GM13976 (cell line): ENCODE measurements at places on chromosomes 4 and X.

- no peak for DNase-seq
Observed at GRCh38 chr4:189084671-189085070, 856.0 kb upstream of the FRG1 start.

DNA sequence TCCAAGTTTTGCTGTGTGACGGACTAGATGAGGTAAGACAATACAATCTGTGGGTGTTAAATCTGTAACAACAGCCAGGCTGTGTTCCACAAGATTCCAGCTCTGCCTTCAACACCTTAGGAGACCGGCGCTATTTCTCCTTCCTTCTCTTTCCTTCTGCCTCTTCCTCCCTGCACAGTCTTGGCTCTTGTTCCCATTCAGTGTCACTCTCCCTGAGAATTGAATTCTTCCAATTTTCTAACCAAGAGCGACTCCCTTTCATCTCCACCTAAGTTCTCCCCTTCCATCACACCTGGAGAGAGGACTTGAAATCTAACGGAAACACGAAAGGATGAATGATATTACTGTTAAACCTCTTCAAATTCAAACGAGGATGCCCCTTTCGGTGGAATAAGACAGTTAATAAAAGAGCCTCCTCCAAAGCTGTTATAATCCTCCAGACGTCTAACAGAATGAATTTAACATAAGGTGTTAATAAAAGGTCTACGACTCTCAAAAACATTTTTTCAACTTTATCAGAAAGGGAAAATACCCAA is 2.7 kb downstream of the EPHA5 start:
- DNase-seq = no peak

DNA sequence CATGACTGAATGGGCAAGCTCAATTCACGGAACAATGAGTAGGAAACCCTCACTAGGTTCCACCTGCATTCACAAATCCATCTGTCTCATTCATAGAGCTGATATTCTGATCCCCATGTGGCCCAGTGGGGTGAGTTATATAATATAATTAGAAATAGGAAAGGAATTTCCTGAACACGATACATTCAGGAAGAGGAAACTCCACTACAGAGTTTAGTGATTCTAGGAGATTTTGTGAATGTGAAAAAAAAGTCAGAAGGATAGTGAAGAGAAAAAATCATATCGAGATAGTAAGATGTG is 471.2 kb downstream of the GASK1B start:
- no peak for DNase-seq

- DNase-seq = no peak
Observed at GRCh38 chrX:15151267-15152186, 118.4 kb downstream of the ASB9 start.

- no peak for DNase-seq
Observed at GRCh38 chr4:120293341-120293740, 226.7 kb upstream of the MAD2L1 start.

GRCh38 chr4:137526681-137527080 is 5.6 kb downstream of the PCDH18 start:
- no peak for DNase-seq

DNA sequence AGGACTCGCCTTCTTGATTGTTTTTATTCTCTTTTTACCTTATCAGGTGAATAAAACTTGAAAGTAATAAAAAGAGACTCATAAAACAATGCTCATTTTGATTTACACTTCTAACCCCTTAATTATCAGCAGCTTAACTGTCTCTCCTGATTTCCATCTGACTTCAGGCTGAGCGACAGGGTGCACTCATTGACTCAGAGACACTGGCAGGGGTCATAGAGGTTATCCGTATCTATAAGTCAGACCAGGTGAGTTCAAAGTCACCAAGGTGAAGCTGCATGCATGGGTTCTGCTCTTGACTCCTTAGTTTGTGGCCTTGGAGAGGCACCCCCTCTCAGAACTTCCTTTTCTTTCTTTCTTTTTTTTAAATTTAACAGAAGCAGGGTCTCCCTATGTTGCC is 116.4 kb upstream of the SLC34A2 start:
- no peak for DNase-seq

- DNase-seq = no peak
Observed at GRCh38 chr4:122775987-122776836, 43.7 kb downstream of the BBS12 start.

- no peak for DNase-seq
Observed at GRCh38 chr4:68962868-68963267, 11.3 kb upstream of the UGT2A3 start.

GRCh38 chr4:39565878-39566600 is 38.8 kb upstream of the UGDH start:
- no peak for DNase-seq
